Activated CD4-positive, alpha-beta T cell treated with anti-CD3 and anti-CD28 coated beads, Interleukin-2, amount 50 U/mL, for 24 hours (primary cell): ENCODE measurements at places on chromosomes 1 and 21.

GRCh38 chr1:39632682-39633417 is 6.6 kb downstream of the HEYL start:
- DNase-seq = no peak

- DNase-seq = no peak
Observed at GRCh38 chr1:26114165-26114927, 2.7 kb downstream of the PDIK1L start.

GRCh38 chr1:182671750-182672486 is 12.5 kb downstream of the RGS8 start:
- DNase-seq = no peak

- no peak for DNase-seq
Observed at GRCh38 chr21:39014747-39015146, 168.5 kb downstream of the PSMG1 start.

- no peak for DNase-seq
Observed at GRCh38 chr21:41250519-41250918, 66.1 kb upstream of the FAM3B start.

- DNase-seq = no peak
Observed at GRCh38 chr21:42572906-42573495, 59.3 kb downstream of the SLC37A1 start.

DNA sequence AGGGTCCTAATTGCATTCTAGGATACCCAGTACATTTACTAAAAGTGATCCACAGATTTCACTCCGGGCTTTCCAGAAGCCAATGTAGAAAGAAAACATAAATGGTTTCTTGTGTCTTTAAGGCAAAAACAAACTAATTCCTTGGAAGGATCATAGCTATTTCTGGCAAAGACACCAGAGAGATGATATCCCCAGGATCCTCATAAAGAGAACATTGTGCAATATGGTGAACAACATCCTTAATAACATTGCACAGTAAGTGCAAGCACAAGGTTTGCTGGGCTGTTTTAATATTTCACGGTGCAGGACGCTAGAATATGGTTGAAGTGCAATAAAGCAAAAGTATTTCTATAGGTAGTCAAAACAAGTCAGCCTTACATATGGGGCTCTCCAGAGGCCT is 83.0 kb downstream of the NTPCR start:
- DNase-seq = no peak

- no peak for DNase-seq
Observed at GRCh38 chr1:96464066-96464465, 257.5 kb upstream of the PTBP2 start.

- no peak for DNase-seq
Observed at GRCh38 chr1:92909321-92909720, 51.9 kb downstream of the DIPK1A start.

DNA sequence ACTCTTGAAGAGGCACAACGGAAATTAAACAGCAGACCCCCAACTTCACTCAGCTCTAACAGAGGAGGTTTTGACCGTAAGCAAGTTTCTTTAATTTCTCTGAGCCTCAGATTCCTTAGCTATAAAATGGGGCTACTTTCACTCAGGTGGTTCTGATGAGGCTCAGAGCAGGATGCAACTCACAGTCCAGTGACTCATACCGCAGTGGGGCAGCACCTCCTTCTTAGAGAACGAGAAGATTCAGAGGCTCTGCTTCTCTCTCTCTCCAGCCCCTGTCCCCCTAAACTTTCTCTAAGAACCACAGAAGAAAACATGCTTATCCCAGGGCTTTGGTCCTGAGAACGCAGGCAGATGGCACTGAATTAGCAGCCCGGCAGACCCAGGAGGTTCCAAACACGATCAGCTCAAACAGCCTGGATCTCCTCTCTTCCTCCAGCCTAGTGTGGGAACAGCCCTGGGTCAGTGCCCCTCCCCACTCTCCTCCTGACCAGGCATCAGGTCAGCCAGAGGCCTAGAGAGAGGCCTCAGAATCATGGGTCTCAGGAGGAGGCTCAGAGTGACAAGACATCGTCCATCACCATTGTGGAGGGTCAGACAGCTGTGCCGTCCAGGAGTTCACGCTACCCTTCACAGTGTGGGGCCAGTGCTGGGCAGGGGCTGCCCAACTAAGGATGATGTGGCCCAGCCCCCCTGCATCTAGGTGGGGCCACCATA is 433.0 kb downstream of the PTPRU start:
- DNase-seq = no peak

DNA sequence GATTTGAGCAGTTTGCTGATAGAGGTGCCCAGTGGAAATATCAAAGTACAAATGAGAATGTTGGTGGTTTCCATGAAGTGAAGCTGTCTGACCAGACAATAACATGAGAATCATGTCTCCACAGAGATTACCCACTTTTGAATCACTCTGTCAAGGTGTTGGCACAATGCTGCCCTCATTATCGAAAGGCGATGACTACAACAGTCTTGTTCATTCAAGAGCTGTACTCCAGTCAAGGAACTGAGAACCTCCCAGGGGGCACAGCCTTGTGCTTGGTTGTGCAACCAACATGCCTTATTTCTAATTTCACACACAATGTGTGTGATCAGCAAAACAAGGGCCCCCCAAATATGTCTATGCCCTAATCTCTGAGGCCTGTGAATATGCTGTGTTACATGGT is 35.7 kb downstream of the ETS2 start:
- DNase-seq = no peak
